ENCODE measurements at places on chromosomes 5 and 9.

GRCh38 chr5:65043843-65044359 lies 275.2 kb downstream of the CWC27 start:
- no peaks in the 10 kb centered on the region for H3K27me3 ChIP-seq
- H3K36me3 ChIP-seq = no peaks in the 10 kb centered on the region
- H3K27ac ChIP-seq = no peak overlapping the region
- no peak for DNase-seq
- H3K4me1 ChIP-seq = peaks cover 29% of the 10 kb centered on the region

DNA sequence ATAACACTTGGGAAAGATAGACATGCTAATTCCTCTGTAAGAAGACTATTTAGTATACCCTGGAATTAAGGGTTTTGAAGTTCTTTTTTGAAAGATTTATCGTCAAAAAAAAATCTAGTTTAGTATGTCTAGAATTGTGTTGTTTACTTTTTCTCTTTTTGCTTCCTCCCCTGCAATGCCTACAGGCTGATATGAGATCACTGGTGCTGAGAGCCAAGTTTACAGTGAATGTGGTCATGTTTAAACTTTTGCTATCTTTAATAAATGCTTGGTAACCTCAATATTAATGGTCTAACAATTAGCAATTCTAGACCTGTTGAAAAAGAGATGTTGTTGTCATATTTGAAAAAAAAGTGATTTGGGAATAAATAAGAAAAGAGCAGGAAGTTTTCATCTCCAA lies 86.1 kb downstream of the CWC27 start:
- no peaks in the 10 kb centered on the region for H3K4me1 ChIP-seq
- no peak overlapping the region for H3K27ac ChIP-seq
- H3K36me3 ChIP-seq = no peaks in the 10 kb centered on the region
- H3K4me3 ChIP-seq = no peak overlapping the region

GRCh38 chr9:130414081-130414731 lies 30.6 kb upstream of the ASS1 start:
- no peak overlapping the region for H3K4me3 ChIP-seq
- H3K36me3 ChIP-seq = no peaks in the 10 kb centered on the region
- no peak for DNase-seq
- peaks cover 3% of the 10 kb centered on the region for H3K27me3 ChIP-seq

DNA sequence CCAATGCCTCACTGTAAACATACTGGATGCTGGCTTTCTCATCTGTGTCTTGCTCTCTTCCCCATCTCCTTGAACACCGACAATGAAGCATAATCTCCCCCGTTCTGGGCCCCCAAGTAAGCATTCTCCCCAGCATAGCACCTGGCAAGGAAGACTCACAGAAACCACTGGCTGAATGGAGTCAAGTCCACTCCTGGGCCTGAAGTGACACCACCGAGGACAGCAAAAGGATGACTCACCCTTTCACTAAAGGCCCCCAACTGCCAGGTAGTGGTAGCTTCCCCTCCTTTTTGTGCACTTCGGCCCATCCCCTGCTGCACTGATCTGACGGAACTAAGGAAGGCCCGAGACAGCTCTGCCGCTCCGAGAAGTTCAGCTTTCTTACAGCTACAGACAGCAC lies 9.4 kb downstream of the VDAC1 start:
- H3K36me3 ChIP-seq = peaks cover 7% of the 10 kb centered on the region
- no peak overlapping the region for H3K27ac ChIP-seq
- H3K4me1 ChIP-seq = peaks cover 70% of the 10 kb centered on the region
- no peaks in the 10 kb centered on the region for H3K27me3 ChIP-seq
- DNase-seq = no peak

- no peaks in the 10 kb centered on the region for H3K27me3 ChIP-seq
- no peaks in the 10 kb centered on the region for H3K4me1 ChIP-seq
- H3K27ac ChIP-seq = no peak overlapping the region
- DNase-seq = no peak
- no peaks in the 10 kb centered on the region for H3K36me3 ChIP-seq
- H3K4me3 ChIP-seq = no peak overlapping the region
Measured at GRCh38 chr5:103617090-103617489, 54.5 kb upstream of the NUDT12 start.

DNA sequence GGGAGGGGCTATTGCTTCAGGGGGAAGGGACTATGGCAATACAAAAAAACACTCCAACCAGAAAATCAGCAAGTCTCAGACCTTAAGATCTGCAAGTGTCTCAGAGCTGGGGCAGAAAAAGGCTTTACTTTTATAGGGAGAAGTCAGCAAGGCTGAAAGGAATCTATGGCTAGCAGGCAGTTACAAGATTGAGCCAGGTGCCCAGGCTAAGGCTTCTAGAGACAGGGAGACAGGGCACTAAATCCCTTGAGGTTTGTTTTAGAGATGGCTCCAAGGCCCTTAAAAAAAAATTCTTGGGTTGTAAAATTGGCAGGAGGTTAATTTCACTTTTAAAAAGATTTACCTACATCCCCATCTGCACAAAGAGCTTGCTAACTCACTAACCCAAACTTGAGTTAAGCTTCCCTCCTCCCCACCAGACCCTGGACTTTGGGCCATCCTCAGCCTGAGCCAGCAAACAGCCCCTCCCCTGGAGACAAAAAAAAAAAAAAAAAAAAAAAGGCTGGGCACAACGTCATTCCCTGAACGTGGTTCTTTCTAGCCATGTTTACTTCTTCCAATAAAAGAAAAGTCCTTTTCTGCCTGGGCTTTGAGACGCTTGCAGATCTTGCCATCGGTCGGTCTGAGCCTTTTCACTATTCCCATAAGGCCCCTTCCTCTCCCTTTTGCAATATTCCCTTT lies 17.9 kb downstream of the NIPAL4 start:
- no peaks in the 10 kb centered on the region for H3K27me3 ChIP-seq
- peaks cover 27% of the 10 kb centered on the region for H3K36me3 ChIP-seq
- peaks cover 11% of the 10 kb centered on the region for H3K4me1 ChIP-seq
- no peak overlapping the region for H3K4me3 ChIP-seq

GRCh38 chr5:149186506-149186905 lies 45.2 kb downstream of the ABLIM3 start:
- no peak overlapping the region for H3K4me3 ChIP-seq
- H3K4me1 ChIP-seq = no peaks in the 10 kb centered on the region
- H3K36me3 ChIP-seq = no peaks in the 10 kb centered on the region
- no peaks in the 10 kb centered on the region for H3K27me3 ChIP-seq
- no peak for DNase-seq

DNA sequence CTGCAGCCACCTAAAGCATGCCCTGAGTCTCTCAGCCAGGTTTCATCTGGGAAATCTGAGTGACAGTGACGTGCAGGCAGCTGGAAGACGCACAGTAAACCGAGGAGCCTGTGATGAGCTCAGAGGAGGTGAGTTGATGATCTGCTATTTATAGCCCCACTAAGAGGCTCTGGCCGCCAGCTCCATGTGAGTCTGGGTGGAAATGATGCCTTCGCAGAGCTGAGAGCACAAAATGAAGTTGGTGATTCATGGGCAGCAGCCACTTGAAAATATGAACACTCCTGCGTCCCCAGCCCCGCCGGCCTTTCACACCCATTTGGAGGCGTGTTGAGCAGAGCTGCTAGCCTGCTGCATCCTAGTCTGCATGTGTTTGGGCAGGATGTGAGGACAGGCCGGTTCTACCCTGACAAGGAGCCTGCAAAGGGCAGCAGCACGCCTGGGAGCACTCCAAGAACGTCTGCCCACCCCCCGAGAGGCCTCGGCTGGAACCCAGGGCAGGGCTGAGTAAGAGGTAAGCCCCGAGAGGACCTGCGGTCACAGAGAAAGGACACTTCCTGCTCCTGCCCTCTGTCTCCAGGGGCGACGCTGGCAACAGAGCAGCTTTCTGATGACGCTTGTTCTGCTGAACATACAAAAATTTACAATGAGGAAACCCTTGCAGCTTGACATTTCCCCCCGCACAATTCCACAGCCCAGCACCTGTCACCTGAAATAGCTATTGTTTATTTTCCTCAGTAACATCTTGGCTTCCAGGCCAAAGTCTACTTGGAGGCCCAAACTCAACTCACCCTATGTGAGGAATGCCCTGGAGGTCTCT lies 25.1 kb upstream of the CDKN2AIPNL start:
- H3K4me3 ChIP-seq = no peak overlapping the region
- no peaks in the 10 kb centered on the region for H3K36me3 ChIP-seq
- peak; percentile 75 for DNase-seq
- no peaks in the 10 kb centered on the region for H3K27me3 ChIP-seq

- H3K27ac ChIP-seq = no peak overlapping the region
- no peak overlapping the region for H3K4me3 ChIP-seq
Measured at GRCh38 chr5:143449772-143450171, 46.3 kb upstream of the NR3C1 start.

GRCh38 chr9:26326563-26326962 lies 566.0 kb downstream of the CAAP1 start:
- no peaks in the 10 kb centered on the region for H3K27me3 ChIP-seq
- H3K4me1 ChIP-seq = no peaks in the 10 kb centered on the region
- no peak overlapping the region for H3K27ac ChIP-seq
- no peaks in the 10 kb centered on the region for H3K36me3 ChIP-seq
- DNase-seq = no peak
